ENCODE measurements at places on chromosomes 13 and 19.

GRCh38 chr13:99953138-99953755 lies 18.3 kb downstream of the ZIC5 start:
- no peak for DNase-seq

- DNase-seq = peak; percentile 41
Observed at GRCh38 chr19:4369109-4369887, 25.9 kb downstream of the MPND start.

DNA sequence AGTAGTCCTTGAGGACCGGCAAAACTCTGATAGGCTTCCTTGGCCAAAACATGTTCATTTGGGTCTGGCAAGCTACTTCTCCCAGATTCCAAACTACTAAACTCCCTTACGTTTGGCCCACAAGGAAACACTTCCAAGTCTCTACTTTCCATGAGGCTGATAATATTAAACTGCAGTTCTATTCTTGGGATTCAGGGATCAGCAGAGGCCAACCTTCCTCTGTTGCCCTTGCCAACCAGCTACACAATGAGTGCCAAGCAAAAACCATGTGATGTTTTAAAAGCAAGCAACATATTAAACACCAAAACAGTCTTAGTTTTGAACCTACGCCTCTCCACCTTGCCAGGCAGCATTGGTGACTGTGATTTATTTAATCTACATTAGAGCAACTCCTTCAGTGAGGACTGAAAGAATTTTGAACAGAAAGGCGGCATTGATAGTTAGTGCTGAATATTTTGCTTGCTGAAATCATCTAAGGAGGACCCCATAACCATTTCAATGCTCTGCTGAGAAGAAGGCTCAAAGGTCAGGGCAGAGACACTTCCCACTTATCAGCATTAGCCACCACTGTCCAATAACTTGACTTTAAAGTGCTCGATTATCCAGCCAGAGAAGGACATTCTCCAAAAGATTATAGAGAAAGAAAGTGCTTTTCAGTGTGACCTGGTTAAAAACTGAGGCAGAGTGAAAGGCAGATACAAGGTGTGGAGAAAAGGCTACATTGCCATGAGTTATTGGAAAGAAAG lies 287.1 kb downstream of the TBC1D4 start:
- DNase-seq = no peak

DNA sequence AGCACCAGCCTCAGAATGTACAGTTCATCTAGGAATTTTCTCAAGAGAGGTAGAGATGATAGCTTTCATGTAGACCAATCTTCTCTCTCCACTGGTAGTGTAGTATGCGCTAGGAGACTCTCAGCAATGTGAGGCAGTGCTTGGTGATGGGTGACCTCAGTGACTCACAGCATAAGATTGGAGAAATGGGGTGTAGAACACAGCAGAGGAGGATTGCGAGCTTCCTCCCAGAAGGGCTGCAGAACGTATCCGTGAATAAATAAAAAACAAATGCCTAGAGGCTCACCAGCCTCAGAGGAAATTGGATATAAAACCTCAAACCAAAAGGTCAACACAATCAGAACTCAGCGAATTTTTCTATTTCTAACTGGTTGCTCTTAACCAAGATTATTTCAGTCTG lies 182.9 kb upstream of the RXFP2 start:
- no peak for DNase-seq

- no peak for DNase-seq
Observed at GRCh38 chr13:59734393-59734792, 429.3 kb downstream of the DIAPH3 start.

- DNase-seq = no peak
Observed at GRCh38 chr19:12769689-12770088, 5.7 kb downstream of the HOOK2 start.

GRCh38 chr19:2079865-2080301 lies 16.2 kb downstream of the MOB3A start:
- no peak for DNase-seq

DNA sequence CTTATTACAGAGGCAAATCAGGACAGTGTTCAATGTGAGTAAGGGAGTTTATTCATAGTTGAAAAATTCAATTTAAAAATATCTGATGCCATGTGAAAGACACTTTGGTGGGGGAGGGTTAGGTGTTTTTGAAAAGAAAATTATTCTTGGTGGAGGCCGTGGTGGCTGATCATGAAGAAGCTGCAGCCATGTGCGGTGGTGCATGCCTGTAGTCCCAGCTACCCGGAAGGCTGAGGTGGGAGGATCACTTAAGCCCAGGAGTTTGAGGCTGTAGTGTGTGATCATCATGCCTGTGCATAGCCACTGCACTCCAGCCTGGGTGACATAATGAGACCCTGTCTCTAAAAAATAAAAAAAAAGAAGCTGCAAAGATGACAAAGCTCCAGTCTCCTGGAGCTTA lies 28.6 kb downstream of the WDFY2 start:
- no peak for DNase-seq

- no peak for DNase-seq
Observed at GRCh38 chr19:54492568-54492967, 10.1 kb upstream of the LAIR2 start.

DNA sequence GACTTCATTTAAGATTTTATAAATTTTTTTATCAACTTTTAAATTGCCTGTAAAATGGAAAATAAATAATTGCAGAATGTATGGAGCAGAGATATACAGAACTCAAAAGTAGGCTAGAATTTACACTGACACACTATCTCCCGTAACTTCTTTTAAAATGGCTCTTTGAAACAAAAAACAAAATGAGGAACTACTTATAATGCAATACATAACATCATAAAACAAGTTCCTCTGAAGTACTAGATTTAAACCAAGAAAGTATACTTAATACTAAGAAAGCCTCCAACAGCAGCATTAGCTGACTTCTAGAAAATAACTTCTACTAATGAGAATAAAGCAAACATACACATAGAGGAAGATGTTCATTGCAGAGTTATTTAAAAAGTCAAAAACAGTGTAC lies 17.0 kb downstream of the RBM26 start:
- no peak for DNase-seq
